Panc1 (cell line): ENCODE measurements at places on chromosomes 12 and 14.

- no peak overlapping the region for H3K27ac ChIP-seq
- DNase-seq, result no peak
- H3K36me3 ChIP-seq, result no peaks in the 10 kb centered on the region
- peaks cover 6% of the 10 kb centered on the region for H3K27me3 ChIP-seq
- no peaks in the 10 kb centered on the region for H3K4me1 ChIP-seq
- H3K4me3 ChIP-seq, result no peak overlapping the region
Measured at GRCh38 chr12:115740586-115741155, 536.8 kb downstream of the MED13L start.

- H3K27ac ChIP-seq, result no peak overlapping the region
- no peaks in the 10 kb centered on the region for H3K27me3 ChIP-seq
- no peaks in the 10 kb centered on the region for H3K36me3 ChIP-seq
Measured at GRCh38 chr14:58872061-58872460, 234.3 kb downstream of the DACT1 start.

- no peaks in the 10 kb centered on the region for H3K27me3 ChIP-seq
- no peak within 1 kb of the TSS for H3K27ac ChIP-seq
- no peak for DNase-seq
Measured at GRCh38 chr12:51391283-51392123, at the start of gene GALNT6. Gene GALNT6 (minus strand): TSS chr12:51391406. CDS start chr12:51379781, 11,625 bp downstream.

DNA sequence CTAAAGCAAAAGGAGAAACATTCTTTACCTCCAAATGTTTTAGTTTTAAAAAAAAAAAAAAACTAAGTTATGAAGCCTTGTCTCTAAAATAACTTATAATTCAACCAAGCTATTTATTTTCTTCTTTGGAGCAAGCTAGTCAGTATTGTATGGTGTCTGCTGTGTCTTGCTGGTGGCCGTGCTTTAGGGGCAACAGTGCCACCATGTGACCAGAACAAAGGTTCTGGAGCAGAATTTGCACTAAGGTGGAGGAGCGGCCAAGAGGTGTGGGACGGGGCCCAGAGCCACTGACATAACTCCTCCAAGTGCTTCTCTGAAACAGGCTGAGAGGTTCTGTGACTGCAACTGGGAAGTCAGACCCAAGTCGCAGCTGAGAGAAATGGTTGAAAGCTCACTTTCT is 4.5 kb downstream of the FICD start:
- H3K27me3 ChIP-seq, result no peaks in the 10 kb centered on the region
- peaks cover 7% of the 10 kb centered on the region for H3K4me1 ChIP-seq
- DNase-seq, result no peak
- H3K4me3 ChIP-seq, result no peak overlapping the region

- H3K27me3 ChIP-seq, result no peaks in the 10 kb centered on the region
- H3K36me3 ChIP-seq, result no peaks in the 10 kb centered on the region
- no peaks in the 10 kb centered on the region for H3K4me1 ChIP-seq
- DNase-seq, result no peak
Measured at GRCh38 chr14:55502746-55503284, 62.4 kb upstream of the TBPL2 start.

- peaks cover 37% of the 10 kb centered on the region for H3K36me3 ChIP-seq
- no peaks in the 10 kb centered on the region for H3K27me3 ChIP-seq
- no peak for DNase-seq
Measured at GRCh38 chr12:45349916-45350315, 134.0 kb downstream of the ANO6 start.

GRCh38 chr14:47541662-47542061 is 133.7 kb downstream of the MDGA2 start:
- H3K4me3 ChIP-seq, result no peak overlapping the region
- no peaks in the 10 kb centered on the region for H3K36me3 ChIP-seq
- no peaks in the 10 kb centered on the region for H3K27me3 ChIP-seq
- no peak for DNase-seq
- no peak overlapping the region for H3K27ac ChIP-seq
